ENCODE measurements at places on chromosomes 4 and X. TPM values are rescaled to one million over a fixed set of nuclear protein-coding genes. Genes with fewer than 3 reads are reported as not detected.
A peak's percentile ranks its signal among the peaks of the same experiment; 100 is the strongest.

Gene GAGE2A
- total RNA-seq, result not detected

Gene PYURF
- total RNA-seq, result 54.2 TPM

- no peaks in the 10 kb centered on the region for H3K4me1 ChIP-seq
- H3K27ac ChIP-seq, result no peak overlapping the region
Observed at GRCh38 chrX:64456828-64457227, 61.6 kb upstream of the MTMR8 start.

Gene FAT1
- total RNA-seq, result 0.43 TPM

- H3K27ac ChIP-seq, result no peak overlapping the region
- no peaks in the 10 kb centered on the region for H3K27me3 ChIP-seq
- H3K36me3 ChIP-seq, result peaks cover 3% of the 10 kb centered on the region
- H3K4me1 ChIP-seq, result peaks cover 53% of the 10 kb centered on the region
- peak overlapping the region; percentile 56 for H3K4me3 ChIP-seq
Observed at GRCh38 chrX:40083120-40083978, 14.4 kb downstream of the BCOR start.

GRCh38 chr4:169040559-169041261, 30.7 kb upstream of the CBR4 start:
- no peak for DNase-seq
- peaks cover 1% of the 10 kb centered on the region for H3K27me3 ChIP-seq
- no peak overlapping the region for H3K27ac ChIP-seq
- no peaks in the 10 kb centered on the region for H3K4me1 ChIP-seq
- H3K36me3 ChIP-seq, result no peaks in the 10 kb centered on the region

GRCh38 chr4:1588306-1588705, 95.8 kb downstream of the FAM53A start:
- H3K4me3 ChIP-seq, result no peak overlapping the region
- no peaks in the 10 kb centered on the region for H3K36me3 ChIP-seq
- H3K27ac ChIP-seq, result no peak overlapping the region
- no peaks in the 10 kb centered on the region for H3K27me3 ChIP-seq
- no peak for DNase-seq
- H3K4me1 ChIP-seq, result no peaks in the 10 kb centered on the region

DNA sequence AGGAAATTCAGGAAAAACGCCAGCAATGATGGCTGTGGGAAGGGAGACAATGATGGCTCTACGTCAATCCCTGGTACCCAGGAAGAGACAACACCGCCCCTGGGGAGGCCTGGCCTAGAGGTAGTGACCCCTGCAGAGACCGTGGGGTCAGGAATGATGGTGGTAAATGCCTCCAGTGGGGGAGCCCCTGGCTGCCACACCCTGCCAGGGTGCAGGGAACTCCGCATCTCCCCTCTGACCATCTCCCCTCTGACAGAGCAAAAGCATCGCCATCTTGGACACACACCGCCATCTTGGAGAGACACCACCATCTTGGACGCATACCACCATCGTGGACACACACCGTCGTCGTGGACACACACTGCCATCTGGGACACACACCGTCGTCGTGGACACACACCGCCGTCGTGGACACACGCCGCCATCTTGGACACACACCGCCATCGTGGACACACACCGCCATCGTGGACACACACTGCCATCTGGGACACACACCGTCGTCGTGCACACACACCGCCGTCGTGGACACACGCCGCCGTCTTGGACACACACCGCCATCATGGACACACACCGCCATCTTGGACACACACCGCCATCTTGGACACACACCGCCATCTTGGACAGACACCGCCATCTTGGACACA, 9.9 kb downstream of the ASMTL start:
- no peak for DNase-seq
- H3K27me3 ChIP-seq, result no peaks in the 10 kb centered on the region
- H3K27ac ChIP-seq, result no peak overlapping the region
- H3K4me3 ChIP-seq, result no peak overlapping the region
- no peaks in the 10 kb centered on the region for H3K4me1 ChIP-seq

Gene MGARP
- not detected for total RNA-seq

GRCh38 chrX:47221756-47222155, 3.3 kb downstream of the CDK16 start:
- peaks cover 30% of the 10 kb centered on the region for H3K36me3 ChIP-seq
- no peaks in the 10 kb centered on the region for H3K27me3 ChIP-seq
- H3K4me3 ChIP-seq, result no peak overlapping the region
- no peak for DNase-seq
- peak overlapping the region; percentile 41 for H3K27ac ChIP-seq

- H3K4me1 ChIP-seq, result no peaks in the 10 kb centered on the region
- H3K27ac ChIP-seq, result no peak overlapping the region
- peaks cover 14% of the 10 kb centered on the region for H3K27me3 ChIP-seq
- no peak for DNase-seq
- no peaks in the 10 kb centered on the region for H3K36me3 ChIP-seq
Observed at GRCh38 chr4:138697851-138698250, 317.7 kb upstream of the NOCT start.

Gene CXCL6
- total RNA-seq, result not detected

Gene SRPX
- not detected for total RNA-seq

GRCh38 chr4:12360391-12360790, 931.7 kb upstream of the HS3ST1 start:
- H3K4me1 ChIP-seq, result no peaks in the 10 kb centered on the region
- H3K27ac ChIP-seq, result no peak overlapping the region
- DNase-seq, result no peak
- H3K4me3 ChIP-seq, result no peak overlapping the region
- H3K27me3 ChIP-seq, result no peaks in the 10 kb centered on the region

Gene CD99L2
- total RNA-seq, result 11.3 TPM

DNA sequence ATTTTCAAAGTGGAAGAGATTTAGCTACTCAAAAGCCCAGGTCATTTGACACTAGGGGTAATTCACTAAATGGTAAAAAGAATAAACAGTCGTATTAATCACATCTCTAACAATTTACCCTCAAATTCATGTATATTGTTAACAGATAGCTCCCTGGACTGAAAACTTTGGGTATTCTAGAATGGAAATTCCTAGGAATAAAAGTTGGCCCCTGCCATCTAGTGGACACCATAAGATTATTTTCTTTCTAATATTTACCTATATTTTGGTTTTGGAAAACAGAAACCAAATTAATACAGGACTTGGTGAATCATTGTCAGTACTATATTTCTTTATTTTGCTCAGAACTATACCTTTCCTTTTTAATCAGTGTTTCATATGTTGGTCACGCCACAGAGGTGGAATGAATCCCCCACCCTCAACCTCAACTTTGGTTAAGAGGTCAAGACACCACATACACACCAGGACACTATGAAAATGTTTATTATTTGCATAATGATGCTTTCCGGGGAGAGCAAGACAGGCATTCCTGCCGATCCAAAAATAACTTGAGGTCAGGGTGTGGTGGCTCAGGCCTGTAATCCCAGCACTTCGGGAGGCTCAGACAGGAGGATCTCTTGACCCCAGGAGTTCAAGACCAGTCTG, 96.2 kb upstream of the APOOL start:
- no peak overlapping the region for H3K27ac ChIP-seq
- H3K36me3 ChIP-seq, result no peaks in the 10 kb centered on the region
- H3K27me3 ChIP-seq, result no peaks in the 10 kb centered on the region
- no peaks in the 10 kb centered on the region for H3K4me1 ChIP-seq

Gene SOX3
- total RNA-seq, result not detected

Gene HTR2C
- total RNA-seq, result not detected

- peak; percentile 64 for DNase-seq
- H3K27ac ChIP-seq, result no peak overlapping the region
- H3K4me1 ChIP-seq, result peaks cover 48% of the 10 kb centered on the region
- peaks cover 2% of the 10 kb centered on the region for H3K27me3 ChIP-seq
- no peak overlapping the region for H3K4me3 ChIP-seq
Observed at GRCh38 chr4:140103676-140104075, 50.3 kb downstream of the MAML3 start.

- H3K4me3 ChIP-seq, result no peak overlapping the region
- no peak overlapping the region for H3K27ac ChIP-seq
- H3K27me3 ChIP-seq, result no peaks in the 10 kb centered on the region
- H3K36me3 ChIP-seq, result no peaks in the 10 kb centered on the region
- no peak for DNase-seq
- H3K4me1 ChIP-seq, result peaks cover 4% of the 10 kb centered on the region
Observed at GRCh38 chr4:108751321-108751720, 11.5 kb downstream of the ETNPPL start.

DNA sequence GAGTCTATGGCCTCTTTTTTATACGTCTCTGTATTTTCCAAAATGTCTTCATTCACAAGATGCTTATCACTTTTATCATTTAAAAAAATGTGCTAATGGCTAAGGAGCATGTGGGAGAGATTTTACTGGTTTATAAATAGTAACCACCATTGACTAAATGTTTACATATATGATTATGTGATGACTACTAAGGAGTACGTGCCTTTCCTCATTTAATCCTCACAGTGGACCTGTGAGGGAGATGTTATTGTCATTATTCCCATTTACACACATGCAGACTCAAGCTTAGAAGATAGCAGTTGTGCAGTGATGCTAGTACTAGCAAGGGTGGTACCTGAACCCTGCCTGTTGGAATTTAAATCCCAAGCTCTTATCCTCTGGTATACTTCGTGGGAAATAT, 2.4 kb downstream of the SRD5A3 start:
- H3K36me3 ChIP-seq, result peaks cover 17% of the 10 kb centered on the region
- H3K27ac ChIP-seq, result peak overlapping the region; percentile 90
- peaks cover 31% of the 10 kb centered on the region for H3K4me1 ChIP-seq
- no peak for DNase-seq

GRCh38 chr4:53676402-53676871, 85.2 kb upstream of the LNX1 start:
- no peaks in the 10 kb centered on the region for H3K36me3 ChIP-seq
- peaks cover 2% of the 10 kb centered on the region for H3K27me3 ChIP-seq
- no peak overlapping the region for H3K27ac ChIP-seq
- H3K4me3 ChIP-seq, result no peak overlapping the region
- DNase-seq, result no peak

Gene OTUD6A
- not detected for total RNA-seq

DNA sequence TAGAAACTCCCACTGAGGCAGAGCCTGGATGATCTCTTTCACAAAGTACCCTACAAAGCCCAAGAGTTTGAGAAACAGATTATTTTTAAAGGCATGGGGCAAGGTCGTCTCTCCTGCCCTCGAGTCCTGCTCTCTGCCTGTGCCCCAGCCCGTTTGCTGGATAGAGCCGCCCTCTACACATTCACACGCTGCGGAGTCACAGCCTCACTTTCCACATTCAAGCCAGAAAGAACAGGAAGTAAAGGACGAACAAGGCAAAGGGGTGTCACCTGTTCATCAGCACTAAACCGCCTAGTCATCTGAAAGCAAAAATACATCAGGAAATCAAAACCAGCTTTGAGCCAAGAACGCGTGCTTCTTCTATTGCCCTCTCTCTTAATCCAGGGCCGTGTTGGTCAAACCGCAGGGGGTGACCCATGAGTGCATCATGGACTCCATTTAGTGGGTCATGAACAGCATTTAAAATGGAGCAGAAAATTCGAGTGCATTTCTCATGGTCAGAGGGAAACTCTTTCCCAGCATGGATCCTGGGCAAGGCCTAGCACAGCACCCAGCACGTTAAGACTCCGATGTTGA, 83.4 kb downstream of the PHKA2 start:
- peaks cover 3% of the 10 kb centered on the region for H3K4me1 ChIP-seq
- no peaks in the 10 kb centered on the region for H3K27me3 ChIP-seq
- no peaks in the 10 kb centered on the region for H3K36me3 ChIP-seq
- no peak overlapping the region for H3K4me3 ChIP-seq

GRCh38 chr4:108881986-108882385, 119.1 kb upstream of the ETNPPL start:
- peaks cover 9% of the 10 kb centered on the region for H3K4me1 ChIP-seq
- H3K36me3 ChIP-seq, result no peaks in the 10 kb centered on the region
- H3K27me3 ChIP-seq, result no peaks in the 10 kb centered on the region
- no peak overlapping the region for H3K4me3 ChIP-seq
- no peak for DNase-seq
- no peak overlapping the region for H3K27ac ChIP-seq

Gene SSR4
- total RNA-seq, result 152 TPM

GRCh38 chrX:82384401-82384800, 1123.7 kb upstream of the POU3F4 start:
- no peaks in the 10 kb centered on the region for H3K36me3 ChIP-seq
- no peak overlapping the region for H3K4me3 ChIP-seq
- DNase-seq, result no peak
- no peaks in the 10 kb centered on the region for H3K27me3 ChIP-seq
- H3K27ac ChIP-seq, result no peak overlapping the region

DNA sequence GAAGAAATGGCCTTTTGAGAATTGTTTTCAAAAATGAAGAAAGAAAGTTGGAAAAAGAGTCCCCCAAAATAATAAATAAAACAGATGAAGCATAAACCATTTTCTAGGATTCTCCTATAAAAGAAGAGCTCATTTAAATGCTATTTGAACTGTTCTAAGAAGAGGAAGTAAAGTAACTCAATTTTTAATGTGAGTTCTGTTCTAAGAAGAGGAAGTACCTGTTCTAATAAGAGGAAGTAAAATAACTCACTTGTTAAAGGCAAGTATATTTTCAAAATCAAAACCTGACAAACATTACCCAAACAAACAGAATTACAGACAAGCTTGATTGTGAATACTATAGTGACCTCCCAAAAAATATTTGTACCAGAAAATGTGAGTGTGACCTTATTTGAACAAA, 1326.3 kb downstream of the C4orf33 start:
- H3K36me3 ChIP-seq, result no peaks in the 10 kb centered on the region
- no peaks in the 10 kb centered on the region for H3K27me3 ChIP-seq
- no peak for DNase-seq

Gene CFAP299
- total RNA-seq, result not detected

DNA sequence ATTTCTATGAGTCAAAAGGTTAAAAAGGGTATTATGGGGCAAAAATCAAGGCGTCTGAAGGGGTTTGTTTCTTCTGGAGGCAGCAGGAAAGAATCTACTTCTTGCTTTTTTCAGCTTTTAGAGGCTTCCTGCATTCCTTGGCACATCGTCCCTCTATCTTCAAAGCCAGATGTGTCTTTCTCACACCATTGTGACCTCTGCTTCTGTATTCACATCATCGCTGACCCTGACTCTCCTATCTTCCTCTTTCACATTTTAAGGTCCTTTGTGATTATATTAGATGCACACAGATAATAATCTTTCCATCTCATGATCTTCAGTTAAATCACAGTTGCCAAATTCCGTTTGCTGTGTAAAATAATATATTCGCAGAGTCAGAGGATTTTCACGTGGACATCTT, 112.7 kb downstream of the PPP4R3C start:
- no peaks in the 10 kb centered on the region for H3K27me3 ChIP-seq
- H3K4me1 ChIP-seq, result no peaks in the 10 kb centered on the region
- DNase-seq, result no peak
- H3K27ac ChIP-seq, result no peak overlapping the region

Gene ENPP6
- not detected for total RNA-seq
